Esophagus squamous epithelium (tissue), 5 donors: ENCODE measurements at places on chromosomes 5 and 9.

GRCh38 chr5:179795049-179795862 is 1.5 kb downstream of the LTC4S start:
- DNase-seq: no peak

DNA sequence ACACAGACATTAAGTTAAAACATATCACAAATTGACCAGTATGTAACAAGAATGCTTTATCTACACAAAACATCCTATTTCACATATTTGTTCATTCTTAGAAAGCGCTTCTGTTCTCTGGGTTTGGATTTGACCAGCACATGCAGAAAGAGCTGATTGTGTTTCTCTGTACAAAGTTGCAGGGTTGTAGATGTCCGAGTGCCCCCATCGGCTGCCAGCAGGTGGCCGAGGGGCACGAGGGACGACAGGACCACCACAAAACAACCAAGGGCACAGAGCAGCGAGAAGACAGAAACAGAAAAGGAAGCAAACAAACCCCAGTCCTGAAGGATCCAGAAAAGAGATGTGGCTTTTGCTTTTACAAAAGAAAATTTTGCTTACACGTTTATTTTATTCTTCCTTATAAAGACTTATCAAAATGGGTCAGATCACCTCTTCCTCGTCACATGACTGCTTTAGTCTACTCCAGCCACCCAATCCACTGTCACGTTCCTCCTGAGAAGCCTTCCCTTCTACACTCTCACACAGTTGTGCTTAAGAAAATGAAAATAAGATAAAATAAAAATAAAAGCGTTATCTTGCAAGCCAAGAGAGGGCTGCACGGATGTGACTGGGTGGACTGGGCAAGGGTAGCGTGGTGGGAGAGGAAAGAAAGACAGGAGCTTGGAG is 9.5 kb downstream of the OTP start:
- DNase-seq: no peak

GRCh38 chr9:6301858-6302257 is 26.3 kb upstream of the TPD52L3 start:
- no peak for DNase-seq

DNA sequence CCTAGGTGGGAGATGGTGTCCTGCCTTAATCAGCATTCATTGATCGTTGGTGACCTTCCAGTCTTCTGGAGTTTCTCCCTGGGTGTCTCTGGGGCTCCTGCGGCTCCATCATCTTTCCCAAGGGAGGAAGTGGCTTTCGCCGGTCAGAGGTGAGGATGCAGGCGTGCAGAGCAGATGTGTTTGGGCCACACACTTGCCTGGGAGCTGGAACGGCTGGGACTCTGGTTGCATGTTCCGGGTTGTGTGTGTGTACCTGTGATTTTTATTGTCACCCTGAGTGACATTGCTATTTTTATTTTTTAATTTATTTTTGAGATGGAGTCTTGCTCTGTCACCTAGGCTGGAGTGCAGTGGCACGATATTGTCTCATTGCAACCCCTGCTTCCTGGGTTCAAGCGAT is 9.6 kb downstream of the HMCN2 start:
- no peak for DNase-seq

GRCh38 chr5:122691931-122692330 is 82.9 kb upstream of the SNX2 start:
- DNase-seq: no peak

GRCh38 chr9:136538599-136539426 is 7.0 kb downstream of the NOTCH1 start:
- no peak for DNase-seq

GRCh38 chr9:278651-279050 is 64.0 kb downstream of the DOCK8 start:
- no peak for DNase-seq

DNA sequence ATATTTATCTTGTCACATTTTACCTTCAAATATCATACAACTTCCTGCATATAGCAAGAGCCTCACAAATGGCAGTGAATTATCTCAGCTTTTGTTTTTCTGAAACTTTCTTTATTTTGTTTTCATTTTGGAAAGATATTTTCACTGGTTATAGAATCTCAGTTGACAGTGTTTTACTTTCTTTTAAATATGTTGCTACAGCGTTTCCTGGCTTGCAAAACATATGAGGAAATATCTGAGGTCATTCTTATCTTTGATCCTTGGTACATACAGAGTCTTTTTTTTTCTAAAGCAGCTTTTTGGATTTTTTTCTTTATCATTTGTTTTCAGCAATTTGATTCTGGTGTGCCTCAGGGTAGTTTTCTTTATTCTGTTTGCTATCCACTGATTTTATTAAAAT is 77.6 kb upstream of the CEP78 start:
- DNase-seq: no peak
